Glomerular endothelial cell (primary cell): ENCODE measurements at places on chromosomes 5 and 9. TPM values are rescaled to one million over a fixed set of nuclear protein-coding genes. Genes with fewer than 3 reads are reported as not detected.

The GARNL3 gene
- 2.9 and 20.2 TPM in 2 replicates for total RNA-seq

The CNTFR gene
- not detected in 2 replicates for total RNA-seq

GRCh38 chr5:76688212-76688611, 27.7 kb upstream of the F2R start:
- DNase-seq = no peak

- DNase-seq = no peak
These were observed at the start of gene DND1 for GRCh38 chr5:140673187-140673976. Gene DND1, minus strand, starts transcription at chr5:140673576. Its CDS starts 34 bp downstream, at chr5:140673542.

- no peak for DNase-seq
These were observed 184.6 kb downstream of the KDM4C start for GRCh38 chr9:6942406-6942805.

DNA sequence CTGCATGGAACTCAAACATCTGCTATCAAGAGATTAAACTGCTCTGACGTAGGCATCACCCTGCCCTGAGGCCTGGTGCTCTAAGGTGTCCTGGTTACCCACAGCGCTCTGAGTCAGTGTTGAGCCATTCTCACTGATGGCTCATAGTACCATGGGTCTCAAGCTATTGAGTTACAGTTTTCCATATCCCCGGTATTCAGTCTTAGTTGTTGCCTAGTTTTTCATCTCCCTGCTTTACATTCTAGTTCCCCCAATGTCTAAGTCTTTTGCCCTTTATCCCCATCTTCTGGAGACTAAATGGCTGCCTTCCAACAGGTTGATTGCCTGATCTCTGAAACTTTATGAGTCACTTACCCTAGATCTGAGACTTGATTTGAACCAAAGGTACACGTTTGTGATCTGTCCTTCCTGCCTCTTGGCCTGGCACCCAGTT, 161.2 kb upstream of the PTGER4 start:
- no peak for DNase-seq

The HTR4 gene
- not detected in 2 replicates for total RNA-seq

The TEX53 gene
- not detected in 2 replicates for total RNA-seq

The COL15A1 gene
- 1.5 and 5.8 TPM in 2 replicates for total RNA-seq

The F2RL1 gene
- 47.6 and 81.4 TPM in 2 replicates for total RNA-seq

- DNase-seq = no peak
These were observed 4.0 kb downstream of the TENT4A start for GRCh38 chr5:6717247-6717646.

DNA sequence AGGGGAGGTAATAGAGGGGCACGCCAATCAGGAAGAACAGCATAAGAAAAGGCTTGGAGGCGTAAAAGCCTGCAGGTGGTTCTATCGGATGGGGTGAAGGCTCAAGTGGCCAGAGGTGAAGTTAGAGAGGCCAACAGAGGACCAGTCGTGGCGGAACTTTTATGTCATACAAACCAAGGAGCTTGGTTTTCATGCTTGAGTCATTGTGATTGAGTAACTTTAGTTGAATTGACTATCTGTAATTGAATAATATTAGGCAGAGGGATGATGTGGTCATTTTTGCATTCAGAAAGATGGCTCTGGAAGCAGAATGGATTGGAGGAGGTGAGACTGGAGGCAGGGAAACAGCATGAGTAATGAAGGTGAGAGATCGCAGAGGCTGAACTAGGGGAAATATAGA, 7.2 kb upstream of the SPINK4 start:
- DNase-seq = no peak

DNA sequence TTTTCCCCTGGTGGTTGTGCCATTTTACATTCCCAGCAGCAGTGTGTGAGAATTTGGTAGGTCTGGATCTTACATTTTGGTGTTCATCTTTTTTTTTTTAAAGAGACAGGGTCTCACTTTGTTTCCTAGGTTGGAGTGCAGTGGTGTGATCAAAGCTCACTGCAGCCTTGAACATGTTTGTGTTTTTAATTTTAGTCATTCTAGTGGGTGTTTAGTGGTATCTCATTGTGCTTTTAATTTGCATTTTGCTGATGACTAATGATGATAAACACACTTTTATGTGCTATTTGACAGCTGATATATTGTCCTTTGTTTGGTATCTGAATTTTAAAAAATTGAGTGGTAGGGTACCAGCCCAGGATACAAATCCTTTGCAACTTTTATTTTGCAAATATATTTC, 53.4 kb upstream of the POMT1 start:
- no peak for DNase-seq

- no peak for DNase-seq
These were observed 187.4 kb downstream of the ARHGAP26 start for GRCh38 chr5:142957528-142957927.

DNA sequence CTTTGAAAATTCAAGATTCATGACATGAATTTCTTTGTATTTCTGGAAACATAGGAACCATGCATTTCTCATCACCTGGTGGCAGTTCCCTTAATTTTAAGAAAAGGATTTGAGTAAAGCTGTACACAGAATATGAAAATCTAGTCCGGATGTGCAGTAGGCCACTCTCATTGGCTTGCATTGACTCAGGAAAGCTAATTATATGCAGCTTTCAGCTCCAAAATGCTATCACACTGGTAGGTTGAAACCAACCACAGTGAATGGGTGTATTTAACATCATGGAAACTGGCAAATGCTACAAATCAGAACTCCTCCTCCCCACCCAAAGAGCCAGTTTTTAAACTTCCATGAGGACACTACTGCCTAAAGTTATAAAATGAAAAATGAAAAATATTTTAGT, 161.6 kb upstream of the FBXL17 start:
- DNase-seq = no peak

- no peak for DNase-seq
These were observed 760.0 kb upstream of the RIOK2 start for GRCh38 chr5:97943036-97943435.

GRCh38 chr9:93697352-93698139, 121.2 kb downstream of the PHF2 start:
- no peak for DNase-seq
